ENCODE measurements at places on chromosomes 3 and 15.

DNA sequence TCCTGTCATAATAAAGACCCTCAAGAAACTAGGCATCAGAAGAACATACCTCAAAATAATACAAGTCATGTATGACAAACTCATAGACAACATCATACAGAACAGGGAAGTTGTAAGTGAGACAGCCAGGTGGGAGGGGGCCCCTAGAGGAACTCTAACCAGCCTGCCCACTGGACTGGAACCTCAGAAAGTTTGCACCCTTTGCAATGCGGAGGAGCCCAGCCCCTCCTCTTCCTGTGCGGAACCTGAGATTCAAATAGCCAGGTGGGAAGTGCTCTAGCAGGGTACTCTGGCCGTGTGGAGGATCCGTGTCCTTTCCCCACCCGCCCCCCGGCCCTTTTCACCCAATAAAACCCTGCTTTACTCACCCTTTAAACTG lies 387.0 kb upstream of the CBLB start:
- no peak for DNase-seq

DNA sequence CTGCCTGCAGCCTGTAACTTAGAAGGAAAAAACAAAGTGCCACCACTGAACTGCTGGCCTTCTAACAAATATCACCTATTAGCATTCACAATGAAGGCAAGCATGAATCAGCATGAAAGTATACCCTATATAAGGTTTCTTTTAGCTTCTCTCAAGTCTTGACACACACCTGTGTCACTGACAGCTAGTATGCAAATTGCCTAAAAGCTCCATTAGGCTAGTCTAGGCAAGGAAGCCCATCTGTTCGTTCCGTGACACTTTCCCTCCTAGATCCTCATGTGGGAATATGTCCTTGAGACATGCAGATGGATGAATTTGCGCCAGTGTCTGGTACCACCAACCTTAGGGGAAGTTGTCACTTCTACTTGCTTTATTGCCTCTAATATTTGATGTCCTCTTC lies 129.3 kb downstream of the RBMS3 start:
- no peak for DNase-seq

- DNase-seq = no peak
These were observed 50.7 kb downstream of the XYLB start for GRCh38 chr3:38397320-38397719.

DNA sequence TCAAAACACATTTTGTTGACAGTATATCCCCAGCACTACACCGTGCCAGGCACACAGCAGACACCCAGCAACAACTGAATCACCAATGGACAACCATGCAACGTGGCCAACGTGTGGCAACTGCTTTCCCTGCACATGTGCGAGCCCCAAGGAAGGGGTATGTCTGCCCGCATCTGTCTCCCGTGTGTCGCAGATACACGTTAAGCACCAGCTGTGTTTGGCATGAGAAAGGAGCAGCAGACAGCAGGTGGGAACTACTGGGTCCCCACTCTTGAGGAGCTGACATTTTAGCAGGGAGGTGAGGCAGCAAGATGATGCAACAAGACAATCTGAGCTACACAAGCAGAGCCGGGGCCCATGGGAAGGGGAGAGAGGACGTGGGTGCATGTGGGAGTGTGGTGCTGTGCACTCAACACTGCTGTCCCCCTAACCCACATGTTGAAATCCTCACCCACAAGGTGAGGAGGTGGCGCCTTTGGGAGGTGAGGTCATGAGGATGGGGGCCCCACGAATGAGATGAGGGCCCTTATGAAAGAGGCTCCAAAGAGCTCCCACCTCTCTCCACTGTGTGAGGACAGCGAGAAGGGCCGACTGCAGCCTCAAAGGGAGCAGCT lies 56.2 kb downstream of the ROPN1B start:
- no peak for DNase-seq

- no peak for DNase-seq
These were observed 50.8 kb downstream of the GPR176 start for GRCh38 chr15:39869254-39869653.

GRCh38 chr3:189580190-189580589 lies 51.0 kb upstream of the TP63 start:
- no peak for DNase-seq
